ENCODE measurements at places on chromosomes 3 and 15.

DNA sequence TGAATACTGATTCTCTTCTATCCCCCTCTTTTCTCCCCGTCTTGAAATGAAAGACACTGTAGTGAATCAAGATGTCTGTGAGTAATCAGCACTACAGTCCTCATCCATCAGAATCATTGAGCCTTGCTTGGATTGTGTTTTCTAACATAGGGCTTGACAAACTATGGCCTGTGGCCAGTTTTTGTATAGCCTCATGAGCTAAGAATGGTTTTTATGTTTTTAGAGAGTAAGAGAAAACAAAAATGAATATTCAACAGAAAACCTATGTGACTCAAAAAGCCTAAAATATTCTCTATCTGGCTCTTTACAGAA, 55.2 kb downstream of the PPM1L start:
- no peak for DNase-seq

GRCh38 chr3:174440741-174441587, 418.2 kb upstream of the NAALADL2 start:
- peak; percentile 50 for DNase-seq

DNA sequence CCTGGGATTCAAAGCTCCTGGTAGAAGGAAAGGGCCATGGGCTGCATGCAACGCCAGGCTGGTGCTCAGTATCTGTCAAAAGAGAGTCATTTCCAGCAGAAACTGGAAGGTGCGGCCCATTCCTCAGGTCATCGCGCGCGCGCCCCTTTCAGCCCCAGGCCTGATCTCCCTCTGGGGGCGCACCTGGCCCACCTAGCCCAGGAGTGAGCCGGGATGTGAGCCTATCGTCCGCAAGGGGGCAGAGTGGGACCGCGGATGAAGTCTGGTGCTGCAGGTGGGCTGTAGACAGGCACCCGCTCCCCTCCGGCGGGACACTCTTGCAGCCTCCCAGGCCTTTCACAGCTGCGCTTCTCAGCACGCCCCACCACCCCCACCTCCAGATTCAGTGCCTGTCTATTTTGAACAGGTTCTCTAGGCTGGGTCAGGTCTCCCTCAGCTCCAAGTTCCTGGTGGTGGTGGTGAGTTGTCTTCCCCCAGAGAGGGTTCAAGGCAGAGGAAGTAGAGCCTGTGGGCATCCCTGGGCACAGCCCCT, 5.8 kb upstream of the RPL29 start:
- no peak for DNase-seq

DNA sequence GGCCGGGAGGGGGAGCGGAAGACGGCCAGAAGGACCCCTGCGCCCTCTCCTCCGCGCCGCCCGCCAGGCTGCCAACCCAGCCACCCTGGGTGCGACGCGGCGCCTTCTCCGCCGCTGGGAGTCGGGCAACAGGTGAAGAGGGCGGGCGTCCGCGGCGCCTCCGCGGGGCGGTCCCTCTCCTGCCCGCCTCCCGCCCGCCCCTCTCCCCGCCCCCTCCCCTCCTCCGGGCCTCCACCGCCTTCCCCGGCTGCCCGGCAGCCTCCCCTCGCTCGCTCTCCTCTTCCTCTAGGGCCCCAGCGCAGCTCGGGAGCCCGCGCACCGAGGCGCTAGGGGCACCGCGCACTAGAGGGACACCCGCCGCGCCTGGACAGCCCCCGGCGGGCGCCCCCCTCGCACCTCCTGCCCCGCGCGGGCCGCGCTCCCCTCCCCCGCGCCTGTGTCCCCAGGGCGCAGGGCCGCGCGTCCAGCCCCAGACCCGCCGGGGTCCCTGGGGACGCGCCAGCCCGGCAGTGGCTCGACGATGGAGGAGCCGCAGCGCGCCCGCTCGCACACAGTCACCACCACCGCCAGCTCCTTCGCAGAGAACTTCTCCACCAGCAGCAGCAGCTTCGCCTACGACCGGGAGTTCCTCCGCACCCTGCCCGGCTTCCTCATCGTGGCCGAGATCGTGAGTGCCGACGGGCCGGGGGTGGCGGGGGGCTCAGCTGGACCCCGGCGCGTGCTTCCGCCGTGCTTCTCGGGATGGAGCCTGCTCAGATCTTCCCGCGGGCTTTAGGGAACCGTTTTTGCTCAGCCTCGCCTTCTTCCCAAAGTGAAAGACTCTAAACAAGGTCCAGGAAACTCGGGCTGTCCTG, at the start of gene CMTM8:
CMTM8 (plus strand) TSS at position 228 of the 854 bp plus-strand sequence; CDS start at position 521, 293 bp downstream.
- no peak for DNase-seq

DNA sequence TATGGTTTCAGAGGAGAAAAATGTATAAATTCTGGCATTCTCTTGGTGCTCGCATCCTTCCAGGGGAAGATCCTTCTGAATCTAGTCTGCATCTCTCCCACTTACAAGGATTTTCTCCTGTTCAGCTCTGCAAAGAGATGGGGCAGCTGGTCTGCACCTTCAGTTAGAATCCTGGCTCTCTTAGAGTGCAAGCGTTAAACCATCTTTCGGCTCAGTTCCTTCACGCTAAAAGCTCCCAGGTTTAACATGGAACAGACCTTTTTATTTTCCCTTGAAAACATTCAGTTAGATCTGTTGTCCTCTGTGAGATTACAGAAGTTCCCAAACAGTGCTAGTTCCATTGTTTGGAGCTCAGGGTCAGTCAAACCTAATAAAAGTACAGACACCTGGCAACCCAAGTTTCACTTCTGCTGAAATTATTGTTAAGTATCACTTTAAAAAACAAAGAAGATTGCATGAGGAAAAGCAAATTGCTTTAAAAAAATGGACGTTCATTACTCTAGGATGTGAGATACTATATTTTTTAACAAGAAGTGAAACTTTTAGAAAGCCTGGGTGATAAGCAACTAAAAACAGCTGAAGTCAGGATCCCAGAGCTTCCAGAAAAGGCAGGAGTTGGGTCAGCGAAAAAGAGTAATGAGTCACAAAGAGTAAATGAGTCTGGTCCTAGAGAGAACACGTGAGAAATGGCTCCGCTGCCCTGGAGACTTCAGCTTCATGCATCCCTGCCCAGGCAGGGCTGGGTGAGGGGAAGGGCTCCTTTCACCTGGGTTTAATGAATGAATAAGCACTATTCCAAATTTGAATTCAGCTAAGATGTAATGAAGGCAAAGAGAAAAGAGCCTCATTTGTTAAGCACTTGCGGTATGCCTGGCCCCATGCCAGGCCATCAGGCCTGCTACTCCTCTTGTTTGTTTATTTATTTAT, 63.3 kb downstream of the ABTB1 start:
- no peak for DNase-seq

DNA sequence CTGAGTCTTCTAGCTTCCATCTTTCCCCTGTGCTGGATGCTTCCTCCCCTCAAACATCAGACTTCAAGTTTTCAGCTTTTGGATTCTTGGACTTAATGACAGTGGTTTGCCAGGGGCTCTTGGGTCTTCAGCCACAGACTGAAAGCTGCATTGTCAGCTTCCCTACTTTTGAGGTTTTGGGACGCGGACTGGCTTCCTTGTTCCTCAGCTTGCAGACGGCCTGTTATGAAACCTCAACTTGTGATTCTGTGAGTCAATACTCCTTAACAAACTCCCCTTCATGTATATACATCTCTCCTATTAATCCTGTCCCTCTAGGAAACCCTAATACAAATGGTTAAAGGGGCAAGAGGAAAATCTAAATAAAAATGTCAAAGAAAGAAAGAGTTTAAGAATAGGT, 100.1 kb downstream of the ABI3BP start:
- DNase-seq, result no peak

DNA sequence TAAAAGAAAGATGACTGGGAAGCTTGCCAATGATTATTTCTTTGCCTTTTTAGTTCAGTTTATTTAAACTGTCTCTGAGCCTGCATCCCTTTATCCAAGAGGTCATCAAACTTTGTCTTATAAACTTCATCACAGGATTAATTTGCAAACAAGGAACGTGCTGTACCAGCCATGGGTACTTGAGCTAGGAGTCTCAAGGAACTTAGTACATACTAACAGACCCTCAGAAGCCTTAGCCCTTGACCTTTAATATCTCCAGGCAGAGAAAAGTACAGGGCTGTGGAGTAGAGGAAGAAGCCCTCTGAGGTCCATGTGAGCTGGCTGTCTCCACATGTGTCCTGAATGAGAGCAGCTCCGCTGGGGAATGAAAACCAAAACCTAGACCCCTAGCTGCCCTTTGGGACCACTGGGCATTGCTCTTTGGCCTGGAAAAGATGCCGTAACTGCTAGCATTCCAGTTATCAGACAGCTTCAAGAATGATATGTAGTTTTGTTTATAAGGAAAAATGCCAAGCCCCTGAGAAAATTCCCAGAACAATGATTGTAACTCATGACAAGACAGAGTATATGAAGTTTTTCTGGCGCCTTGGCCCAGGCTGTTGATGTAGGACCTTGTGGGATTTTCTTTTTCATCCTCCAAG, 92.1 kb downstream of the ASB7 start:
- DNase-seq, result no peak

DNA sequence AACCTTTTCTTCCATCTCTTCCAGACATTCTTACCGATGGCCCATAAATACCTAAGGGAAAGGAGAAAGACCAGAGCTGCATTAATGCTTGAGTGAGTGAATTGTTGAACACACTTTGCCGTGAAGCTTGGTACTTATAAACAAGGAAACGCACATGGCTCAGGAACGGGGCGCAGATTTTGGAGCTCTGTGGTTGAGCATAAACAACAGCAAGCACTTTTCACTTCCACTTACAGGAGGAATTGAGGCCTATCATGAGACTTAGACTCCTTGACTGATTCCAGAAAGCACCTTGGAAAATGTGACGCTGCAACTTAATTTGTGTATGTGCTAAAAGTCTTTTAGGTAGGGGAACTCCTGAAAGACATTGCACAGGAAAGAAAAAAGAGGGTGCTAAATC, 197.5 kb upstream of the FEZF2 start:
- no peak for DNase-seq

DNA sequence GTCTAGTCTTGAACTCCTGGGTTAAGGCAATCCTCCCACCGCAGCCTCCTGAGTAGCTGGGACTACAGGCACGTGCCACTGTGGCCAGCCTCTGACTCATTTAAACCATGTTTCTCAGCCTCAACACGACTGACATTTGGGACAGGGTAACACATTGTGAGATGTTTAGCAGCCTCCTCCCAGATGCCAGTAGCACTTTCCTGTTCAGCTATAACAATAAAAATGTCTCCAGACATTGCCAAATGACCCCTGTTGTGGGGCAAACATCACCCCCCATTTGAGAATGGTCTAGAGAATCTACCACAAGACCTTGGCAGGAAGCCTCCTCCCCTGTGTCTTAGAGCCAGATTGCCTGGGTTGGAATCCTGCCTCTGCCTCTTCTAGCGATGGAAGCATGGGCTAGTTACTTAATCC, 8.4 kb downstream of the TMEM40 start:
- no peak for DNase-seq

- DNase-seq, result no peak
Measured at GRCh38 chr15:41756198-41756597, 18.1 kb upstream of the MAPKBP1 start.

- DNase-seq, result no peak
Measured at GRCh38 chr15:89363133-89363532, 28.5 kb upstream of the POLG start.

DNA sequence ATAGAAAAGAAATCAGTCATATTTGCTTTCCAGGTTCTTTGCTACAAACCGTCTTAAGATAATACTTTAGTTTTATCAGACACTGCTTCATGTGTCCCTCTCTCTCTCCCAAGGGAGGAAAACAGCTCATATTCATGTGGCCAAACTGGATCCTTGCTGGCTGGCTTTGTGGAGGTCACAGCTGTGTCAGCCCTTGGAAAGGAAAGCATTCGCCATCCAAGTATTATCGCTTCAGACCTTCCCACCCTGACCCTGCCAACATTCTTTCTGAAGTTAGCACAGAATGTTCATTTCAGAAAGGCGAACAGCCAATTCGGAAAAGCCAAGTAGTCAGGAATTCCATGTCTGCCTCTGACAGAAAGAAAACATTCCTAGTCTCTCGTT, 213.6 kb downstream of the FEZF2 start:
- no peak for DNase-seq

DNA sequence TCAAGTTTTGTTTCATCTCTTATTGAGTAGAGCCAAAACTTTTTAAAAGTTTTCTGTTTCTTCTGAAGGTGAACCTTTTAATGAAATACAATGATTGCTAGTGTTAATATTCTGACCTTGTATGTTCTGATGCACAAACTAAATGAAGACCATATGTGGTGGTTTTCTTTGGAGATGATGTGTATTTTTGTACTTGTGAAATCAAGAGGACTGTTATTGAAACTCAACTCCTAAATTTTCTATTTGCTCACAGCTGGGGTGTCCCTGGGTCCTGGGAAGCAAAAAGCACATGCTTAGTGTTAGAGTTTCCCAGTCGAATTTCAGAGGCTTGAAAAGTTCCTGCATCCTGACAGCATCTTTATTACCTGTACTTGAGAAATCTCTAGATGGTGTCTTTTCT, 1185.8 kb upstream of the ALCAM start:
- no peak for DNase-seq

DNA sequence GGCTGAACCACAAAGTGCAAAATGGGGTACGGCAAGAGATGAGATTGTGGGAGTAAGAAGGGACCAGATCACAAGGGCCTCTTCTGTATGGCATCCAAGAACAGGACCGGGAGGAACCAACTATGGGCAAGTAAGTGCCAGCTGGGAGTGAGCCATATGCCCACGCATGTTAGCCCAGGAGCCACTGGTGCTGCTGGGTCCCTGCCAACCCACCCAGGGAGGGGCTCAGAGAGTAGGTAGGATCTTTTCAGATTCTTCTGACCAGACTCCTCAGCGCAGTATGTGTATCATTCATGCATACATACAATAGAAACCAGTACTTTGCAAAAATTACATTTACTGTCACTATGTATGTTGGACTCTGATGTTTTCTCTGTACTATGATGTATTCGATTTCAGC, 54.0 kb downstream of the RAB11A start:
- DNase-seq, result no peak

Measured in CMK (cell line).